ENCODE measurements at places on chromosomes 1 and 21. TPM values are rescaled to one million over a fixed set of nuclear protein-coding genes. Genes with fewer than 3 reads are reported as not detected.

DNA sequence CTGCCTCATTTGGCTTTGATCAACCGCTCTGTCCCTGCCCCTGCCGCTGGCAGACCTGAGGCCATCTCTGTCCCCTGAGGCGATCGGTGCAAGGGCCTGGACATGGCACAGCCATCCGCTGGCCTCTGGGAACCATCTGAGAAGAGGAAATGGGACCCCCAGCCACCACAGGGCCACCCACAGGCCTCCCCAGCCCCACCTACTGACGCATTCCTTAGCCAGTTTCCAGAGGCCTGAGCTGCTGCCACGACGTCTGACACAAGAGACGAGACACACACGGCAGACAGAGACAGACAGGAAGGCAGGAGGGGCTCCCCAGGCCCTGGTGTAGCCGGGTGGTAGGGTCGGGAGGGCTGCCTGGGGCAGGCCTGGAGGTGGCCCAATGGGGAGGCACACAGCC is 37.3 kb upstream of the EDN2 start:
- DNase-seq, result no peak

DNA sequence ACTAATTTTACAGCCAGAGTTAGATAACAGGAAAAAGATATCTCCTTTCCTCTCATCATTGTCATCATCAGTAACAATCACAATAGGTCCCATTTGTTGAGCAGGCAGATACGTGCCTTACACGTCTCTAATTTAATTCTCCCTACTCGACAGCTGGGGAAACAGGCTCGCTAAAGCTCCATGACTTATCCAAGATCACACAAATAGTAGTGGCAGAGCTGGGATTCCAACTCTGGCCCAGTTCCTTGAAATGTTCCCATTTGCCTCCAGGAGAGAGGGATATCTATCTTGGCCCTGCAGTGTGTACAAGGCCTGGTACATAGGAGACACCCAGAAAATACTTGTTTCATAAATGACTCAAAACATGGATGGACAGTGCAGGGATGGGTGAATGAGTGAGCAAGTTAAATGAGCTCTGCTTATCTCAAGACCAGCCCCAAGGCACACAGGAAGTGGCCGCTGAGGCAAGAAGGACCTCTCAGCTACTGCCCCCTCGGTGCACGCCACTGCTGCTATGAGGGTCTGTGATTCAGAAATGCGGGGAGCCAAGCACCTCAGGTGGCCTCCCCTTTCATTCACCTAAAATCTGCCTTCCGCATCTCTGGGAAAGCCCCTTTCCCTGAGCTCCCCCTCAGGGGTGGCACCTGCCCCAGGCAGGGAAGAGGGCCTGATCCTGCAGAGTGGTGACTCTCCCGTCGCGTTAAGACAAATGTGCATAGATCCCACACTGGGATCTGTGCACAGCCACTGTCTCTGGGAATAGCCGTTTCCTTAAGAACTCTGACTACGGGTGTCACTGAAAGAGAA is 3.6 kb downstream of the KCNN3 start:
- DNase-seq, result no peak

DNA sequence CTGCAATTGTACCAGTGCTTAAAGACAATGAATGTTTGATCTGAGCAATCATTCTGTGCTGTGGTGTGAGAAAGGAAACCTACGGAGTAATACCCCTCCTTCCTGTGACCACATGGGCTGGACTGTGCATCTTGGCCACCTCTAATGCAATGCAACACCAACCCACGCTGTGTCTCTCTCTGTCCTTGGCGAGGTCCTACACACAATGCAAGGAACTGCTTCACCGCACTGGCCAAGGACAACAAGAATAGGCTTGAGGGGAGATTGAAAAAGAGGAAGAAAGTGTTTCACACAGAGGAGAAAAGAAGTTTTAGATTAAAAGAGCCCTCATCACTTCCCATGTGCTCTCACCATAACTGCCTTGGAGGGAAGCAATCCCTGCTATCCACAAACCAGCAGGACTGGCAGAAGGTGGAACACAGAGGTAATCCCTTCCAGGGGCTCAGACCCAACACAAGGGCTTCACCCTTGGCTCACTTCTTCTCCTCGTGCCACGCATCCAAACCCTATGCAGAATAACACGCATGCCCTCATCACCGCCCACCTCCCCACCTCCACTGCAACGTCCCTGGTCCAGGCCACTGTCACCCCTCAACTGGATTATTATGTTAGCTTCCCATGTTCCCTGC is 112.5 kb upstream of the ERG start:
- no peak for DNase-seq

- DNase-seq, result no peak
These were observed 39.4 kb upstream of the FAM3B start for GRCh38 chr21:41277196-41277595.

- DNase-seq, result no peak
These were observed 69.4 kb upstream of the ACTRT2 start for GRCh38 chr1:2951856-2952255.

- peak; percentile 17 for DNase-seq
These were observed 3.2 kb upstream of the KIAA1614 start for GRCh38 chr1:180909462-180909976.

- no peak for DNase-seq
These were observed 6.7 kb downstream of the DEPDC1 start for GRCh38 chr1:68490046-68490651.

- no peak for DNase-seq
These were observed 106.6 kb upstream of the CXADR start for GRCh38 chr21:17406202-17406601.

GRCh38 chr1:231093156-231093922 is 53.3 kb upstream of the FAM89A start:
- no peak for DNase-seq

- no peak for DNase-seq
These were observed 2.4 kb downstream of the DMRTA2 start for GRCh38 chr1:50420689-50421365.

DNA sequence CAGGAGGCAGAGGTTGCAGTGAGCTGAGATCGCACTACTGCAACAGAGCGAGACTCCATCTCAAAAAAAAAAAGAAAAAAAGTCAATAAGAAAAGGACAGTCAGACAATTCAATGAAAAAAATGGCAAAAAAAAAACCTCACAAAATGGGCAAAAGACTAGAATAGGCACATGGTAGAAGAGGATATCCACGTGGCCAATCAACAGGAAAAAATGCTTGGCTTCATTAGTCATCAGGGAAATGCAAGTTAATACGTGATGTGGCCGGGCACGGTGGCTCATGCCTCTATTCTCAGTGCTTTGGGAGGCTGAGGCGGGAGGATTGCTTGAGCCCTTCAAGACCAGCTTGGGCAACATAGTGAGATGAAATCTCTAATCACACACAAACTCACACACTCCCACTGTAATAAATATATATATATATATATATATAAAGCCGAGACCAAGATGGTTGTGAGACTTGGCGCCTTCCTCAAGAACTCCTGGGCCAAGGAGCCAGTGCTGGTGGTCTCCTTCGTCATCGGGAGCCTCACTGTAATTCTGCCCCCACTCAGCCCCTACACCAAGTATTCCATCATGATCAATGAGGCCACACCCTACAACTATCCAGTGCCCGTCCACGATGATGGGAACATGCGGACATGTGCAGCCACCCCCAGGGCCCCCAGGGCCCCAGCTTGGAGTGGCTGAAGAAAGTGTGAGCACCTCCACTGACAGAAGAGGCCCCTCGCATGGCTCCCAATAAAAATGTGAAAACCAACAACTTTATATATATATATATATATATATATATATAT is 22.9 kb upstream of the LEFTY2 start:
- DNase-seq, result no peak

GRCh38 chr1:192311281-192311680 is 5.5 kb upstream of the RGS21 start:
- no peak for DNase-seq

AADACL3 gene
- 2.3 TPM for total RNA-seq

PDE9A gene
- 45.9 TPM for total RNA-seq

PCSK9 gene
- 33.8 TPM for total RNA-seq

BTBD19 gene
- 1.5 TPM for total RNA-seq

OVAAL gene
- not detected for total RNA-seq

FAM177B gene
- total RNA-seq, result not detected

ANGPTL3 gene
- not detected for total RNA-seq

FAM131C gene
- 0.25 TPM for total RNA-seq

RPTN gene
- not detected for total RNA-seq
